ENCODE measurements at places on chromosomes 16 and 17.

DNA sequence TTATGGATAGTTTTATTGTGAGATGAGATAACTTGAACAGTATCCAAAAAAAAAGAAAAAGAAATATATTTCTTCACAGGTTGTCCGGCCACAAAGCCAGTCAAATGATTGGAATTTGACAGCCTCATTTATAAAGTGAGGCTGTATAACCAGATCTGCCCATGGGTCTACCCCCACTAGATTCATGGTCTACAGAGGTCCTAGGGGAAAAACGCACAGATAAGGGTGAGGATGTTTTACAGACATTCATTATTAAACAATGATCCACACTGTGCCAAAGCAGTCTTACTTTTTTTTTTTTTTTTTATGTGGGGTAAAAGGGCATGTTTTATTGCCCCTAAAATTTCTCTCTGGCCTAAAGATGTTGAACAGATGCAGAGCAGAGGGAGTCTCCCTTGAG is 1503.0 kb upstream of the CDH8 start:
- no peak for DNase-seq

DNA sequence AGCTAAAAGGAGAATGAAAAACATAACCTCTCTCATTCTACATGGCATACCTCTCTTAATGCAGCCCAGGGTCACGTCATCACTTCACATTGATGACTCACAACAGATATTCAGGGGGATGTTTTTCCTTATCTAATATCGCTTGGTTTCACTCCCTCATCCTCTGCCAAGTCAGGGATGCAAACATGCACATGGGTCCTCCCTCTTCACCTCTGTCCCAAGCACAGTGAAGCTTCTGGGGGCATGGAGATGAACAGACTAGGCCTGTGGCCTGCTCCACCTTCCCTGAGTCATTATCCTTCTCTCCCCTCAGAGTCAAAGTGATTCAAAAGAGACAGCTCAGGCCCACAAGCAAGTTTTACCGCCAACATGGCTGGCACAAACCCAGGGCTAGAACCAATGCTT is 2.3 kb upstream of the MT2A start:
- peak; percentile 65 for DNase-seq

DNA sequence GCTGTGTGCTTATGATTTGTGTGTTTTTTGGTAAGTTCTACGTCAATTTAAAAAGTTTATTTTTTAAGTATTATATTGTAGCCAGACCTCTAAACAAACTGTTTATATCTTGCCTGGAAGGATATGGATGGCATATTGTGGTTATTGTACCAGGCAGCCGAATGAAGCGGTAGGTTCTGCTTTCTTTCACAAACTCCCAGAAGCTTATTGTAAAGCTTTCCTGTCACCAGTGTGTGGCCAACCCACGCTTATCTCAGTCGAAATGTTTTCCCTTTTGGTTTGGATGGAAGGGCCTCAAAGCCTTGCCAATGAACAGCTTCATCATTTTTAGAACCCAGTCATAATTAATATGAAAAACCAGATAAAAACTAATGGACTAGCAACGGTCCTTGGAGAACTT is 53.1 kb downstream of the CYB5B start:
- no peak for DNase-seq

DNA sequence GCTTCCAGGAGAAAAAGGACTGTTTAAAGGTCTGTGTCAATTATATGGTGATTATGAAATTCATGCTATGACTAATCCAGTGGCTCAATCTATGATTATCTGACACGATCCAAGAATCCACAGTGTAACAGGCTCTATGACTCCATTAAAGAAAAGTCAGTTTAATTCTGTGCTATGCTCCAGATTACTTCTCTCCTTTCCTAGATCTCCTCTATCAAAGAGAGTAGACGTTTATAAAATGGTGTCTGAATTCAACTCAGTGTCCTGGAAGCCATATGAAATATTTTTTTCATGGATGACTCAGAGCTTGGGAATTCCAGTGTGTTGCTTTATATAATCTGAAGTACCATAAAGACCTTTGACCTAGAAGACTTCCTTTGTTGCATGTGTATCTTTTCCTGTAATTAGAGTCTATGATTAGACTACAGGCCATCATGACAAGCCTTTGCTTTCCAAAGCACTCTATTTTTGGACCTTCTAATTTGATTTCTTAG is 27.0 kb upstream of the NF1 start:
- peak; percentile 83 for DNase-seq

GRCh38 chr16:64809876-64810629 is 311.8 kb downstream of the CDH11 start:
- no peak for DNase-seq

- no peak for DNase-seq
Measured at GRCh38 chr16:24789881-24790280, 55.9 kb upstream of the SLC5A11 start.
